HEK293T (cell line): ENCODE measurements at places on chromosomes 7 and 10.

- DNase-seq: no peak
Measured at GRCh38 chr10:14380746-14381145, 50.0 kb upstream of the FRMD4A start.

DNA sequence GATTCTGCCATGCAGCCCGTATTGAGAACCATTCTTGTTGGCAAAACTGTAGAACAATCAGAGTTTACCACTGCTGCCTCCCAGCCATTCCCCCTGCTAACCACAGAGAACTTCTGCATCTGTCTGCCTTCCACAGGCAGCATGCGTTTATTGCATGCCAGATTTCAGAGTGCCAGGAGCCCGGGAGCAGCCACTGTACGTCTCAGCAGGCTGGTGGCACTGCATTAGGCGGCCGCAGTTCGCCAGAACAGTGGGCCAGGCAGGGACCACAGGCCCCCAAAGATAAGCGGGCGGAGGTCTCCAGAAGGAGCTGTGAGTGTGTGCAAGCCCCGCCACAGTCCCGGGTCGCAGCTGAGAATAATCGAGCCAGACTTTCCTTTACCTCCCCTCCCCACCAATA is 31.8 kb downstream of the ZNF467 start:
- no peak for DNase-seq

DNA sequence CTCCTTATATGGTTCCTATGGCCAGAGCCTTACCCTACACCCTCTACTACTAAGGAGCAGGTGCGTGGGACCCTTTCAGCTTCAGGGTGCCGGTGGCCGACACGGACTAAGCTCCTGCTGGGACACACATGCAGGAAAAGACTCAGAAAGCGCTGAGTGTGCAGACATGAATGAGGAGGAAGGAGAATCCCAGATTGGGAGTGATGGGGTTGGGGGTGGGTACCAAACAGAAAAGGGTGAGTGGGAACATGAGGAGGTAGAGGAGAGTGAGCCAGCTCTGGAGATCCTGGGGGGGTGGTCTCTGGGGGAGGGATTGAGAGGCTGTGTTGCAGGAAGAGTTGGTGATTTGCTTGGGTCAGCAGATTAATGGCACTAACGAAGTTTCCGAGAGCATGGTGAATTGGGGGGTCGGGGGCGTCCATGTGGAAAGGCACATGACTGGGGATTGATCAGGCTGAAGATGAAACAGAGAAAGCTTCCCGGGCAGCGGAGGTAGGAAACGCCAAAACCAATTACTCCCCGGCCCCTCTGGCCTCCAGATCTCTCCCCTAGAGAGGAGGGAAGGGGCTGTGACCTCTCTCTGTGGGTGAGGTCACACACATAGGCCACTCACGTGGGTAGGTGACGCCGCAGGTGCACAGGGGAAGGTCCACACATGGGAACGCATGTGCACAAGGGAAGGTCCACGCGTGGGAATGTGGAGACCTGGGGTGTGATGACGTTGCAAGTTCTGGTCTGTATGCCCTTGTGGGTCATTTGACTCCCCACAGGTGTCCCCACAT is 37.9 kb upstream of the SLF2 start:
- no peak for DNase-seq

- DNase-seq: no peak
Measured at GRCh38 chr10:132229096-132229495, 42.3 kb downstream of the DPYSL4 start.
